ENCODE measurements at places on chromosomes 5 and 9.
A peak's percentile ranks its signal among the peaks of the same experiment; 100 is the strongest.

DNA sequence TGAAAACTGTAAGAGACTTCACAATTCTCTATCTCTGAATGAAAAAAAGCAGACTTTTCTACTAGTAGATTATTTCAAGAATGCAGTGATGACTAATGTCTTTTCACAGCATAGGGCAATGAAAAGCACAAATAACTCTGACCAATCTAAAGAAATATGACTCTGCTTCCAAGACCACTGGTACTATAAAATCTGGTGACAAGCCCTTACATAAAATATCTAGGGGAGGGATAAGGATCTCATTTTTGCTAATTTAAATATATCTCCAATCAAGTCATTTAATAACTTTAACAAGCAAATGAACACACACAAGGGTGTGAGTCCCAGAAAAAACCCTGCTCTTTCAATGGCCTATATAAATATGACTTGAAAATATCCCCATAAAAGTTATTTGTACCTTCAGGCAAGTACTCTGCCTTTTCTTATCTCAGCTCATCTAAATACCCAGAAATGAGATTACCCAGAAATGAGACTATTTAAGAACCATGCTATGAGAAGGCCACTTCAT, 105.2 kb downstream of the GNAQ start:
- DNase-seq = peak; percentile 61

DNA sequence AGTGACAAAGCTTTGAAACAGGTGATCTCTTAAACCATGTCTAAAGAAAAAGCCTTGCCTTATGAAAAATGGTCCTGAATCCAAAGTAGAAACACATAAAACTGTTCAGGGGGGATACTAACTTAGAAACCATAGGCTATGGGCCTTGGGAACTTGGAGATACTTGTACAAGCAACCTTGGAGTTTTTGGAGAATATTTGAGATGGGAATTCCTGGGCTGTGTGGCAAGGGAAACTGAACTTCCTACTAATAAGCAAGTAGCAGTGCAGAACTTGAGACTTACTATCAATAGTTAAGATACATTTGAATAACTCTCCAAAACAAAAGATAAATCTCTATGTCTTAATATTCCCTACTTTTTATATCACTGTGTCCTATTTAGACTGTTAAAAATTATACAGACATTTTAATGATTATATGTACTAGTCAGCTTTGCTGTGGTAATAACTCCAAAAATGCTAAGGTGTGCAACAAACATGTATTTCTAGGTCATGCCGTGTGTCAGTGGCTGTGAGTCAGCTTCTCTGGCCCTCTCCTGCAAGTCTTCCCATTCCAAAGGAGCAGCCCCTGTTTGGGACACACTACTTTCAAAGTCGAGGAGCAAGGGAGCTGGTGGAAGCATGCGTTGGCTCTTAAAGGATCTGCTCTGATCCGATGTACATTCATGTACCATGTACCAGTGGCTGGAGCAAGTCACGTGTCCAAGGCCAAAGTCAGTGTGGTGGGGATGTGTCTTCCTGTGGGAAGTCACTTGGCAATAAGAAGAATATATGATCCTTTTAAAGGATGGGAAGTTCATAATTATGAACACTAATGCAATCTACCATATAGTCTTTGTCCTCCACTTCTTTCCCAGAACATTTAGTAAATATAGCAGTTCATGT, 39.6 kb downstream of the SNX30 start:
- DNase-seq = no peak

DNA sequence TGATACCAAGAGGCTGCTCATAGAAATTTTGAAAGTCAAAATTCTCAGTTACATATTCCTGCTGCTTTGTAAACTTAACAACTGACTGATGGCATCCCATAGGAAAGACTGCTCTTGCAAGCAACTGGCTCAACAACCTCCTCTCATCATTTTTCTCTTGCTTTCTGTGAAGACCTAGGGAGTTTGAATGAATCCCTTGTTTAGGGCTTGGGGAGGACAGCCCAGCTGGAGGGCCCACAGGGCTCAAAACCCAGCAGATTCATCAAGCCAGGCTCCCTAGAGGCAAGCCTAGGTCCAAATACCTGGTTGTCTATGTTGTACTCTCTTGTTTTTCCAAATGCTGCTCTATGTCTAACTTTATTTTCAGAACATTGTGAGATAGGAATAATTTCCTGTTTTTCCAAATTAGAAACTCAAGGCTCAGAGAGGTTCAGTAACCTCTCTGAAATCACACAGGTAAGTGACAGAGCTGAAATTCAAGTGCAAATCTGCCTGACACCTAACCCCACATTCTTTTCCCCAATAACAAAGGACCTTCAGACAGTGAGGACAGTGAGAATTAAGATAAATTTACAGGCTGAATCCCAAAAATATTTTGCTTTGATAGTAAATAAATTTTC, 558.9 kb upstream of the KLF4 start:
- DNase-seq = no peak

- DNase-seq = no peak
Measured at GRCh38 chr9:101625876-101626275, 31.1 kb upstream of the PPP3R2 start.

DNA sequence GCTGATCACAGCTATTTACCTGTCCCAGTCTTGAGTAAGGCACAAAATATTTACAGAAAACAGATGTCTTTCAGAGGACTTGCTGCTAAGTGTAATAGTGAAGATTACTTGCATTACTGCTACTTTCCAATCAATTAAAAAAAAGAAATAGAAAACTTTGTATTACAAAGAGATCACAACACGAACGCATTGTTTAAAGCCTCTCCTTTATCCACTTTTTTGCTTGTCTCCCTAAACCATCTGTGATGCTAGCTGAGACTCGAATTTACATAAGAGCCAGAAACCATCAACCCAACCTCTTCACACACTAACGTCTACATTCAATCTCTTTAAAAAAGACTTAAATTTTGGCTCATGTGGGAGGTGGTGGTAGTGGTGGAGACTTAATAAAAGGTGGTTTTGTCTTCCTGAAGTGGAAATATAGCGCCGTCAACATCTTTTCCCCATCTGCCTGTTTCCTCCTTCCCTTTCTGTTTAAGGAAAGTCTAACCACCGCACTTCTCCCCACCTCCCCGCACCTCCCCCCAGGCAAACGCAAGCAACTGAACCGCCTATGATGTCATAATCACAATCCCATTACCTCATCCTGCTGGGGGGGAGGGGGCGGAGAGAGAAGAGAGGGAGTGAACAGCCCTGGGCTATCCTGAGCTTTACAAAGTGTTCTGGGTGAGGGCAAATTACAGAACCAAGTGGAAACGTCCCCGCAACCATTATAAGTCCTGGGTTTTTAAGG, 948 bp upstream of the FAM53C start:
- DNase-seq = peak; percentile 68

- no peak for DNase-seq
Measured at GRCh38 chr5:14175381-14175780, 32.2 kb downstream of the TRIO start.
